Stimulated activated CD8-positive, alpha-beta memory T cell treated with anti-CD3 and anti-CD28 coated beads, Interleukin-4, amount 100 ng/mL, for 1 hour (primary cell): ENCODE measurements at places on chromosomes 2 and 18.

DNA sequence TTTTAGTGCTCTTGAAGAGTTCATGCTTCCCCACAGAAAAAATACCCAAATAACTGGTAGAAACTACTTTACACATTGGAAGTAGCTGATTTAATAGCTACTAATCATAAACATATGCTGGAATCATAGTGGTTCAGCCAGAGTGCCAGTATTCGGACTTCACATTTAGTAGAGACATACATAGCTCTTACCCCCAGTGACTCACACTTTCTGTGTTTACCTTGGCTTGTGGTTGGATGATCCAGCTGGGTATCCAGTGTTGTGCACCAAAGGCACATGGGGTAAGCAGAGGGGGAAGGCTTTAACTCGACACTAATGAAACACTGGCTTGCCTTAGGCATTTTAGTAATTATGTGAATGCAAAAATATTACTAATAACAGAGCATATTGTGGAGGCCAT, 18.1 kb downstream of the ARHGAP28 start:
- DNase-seq = no peak

DNA sequence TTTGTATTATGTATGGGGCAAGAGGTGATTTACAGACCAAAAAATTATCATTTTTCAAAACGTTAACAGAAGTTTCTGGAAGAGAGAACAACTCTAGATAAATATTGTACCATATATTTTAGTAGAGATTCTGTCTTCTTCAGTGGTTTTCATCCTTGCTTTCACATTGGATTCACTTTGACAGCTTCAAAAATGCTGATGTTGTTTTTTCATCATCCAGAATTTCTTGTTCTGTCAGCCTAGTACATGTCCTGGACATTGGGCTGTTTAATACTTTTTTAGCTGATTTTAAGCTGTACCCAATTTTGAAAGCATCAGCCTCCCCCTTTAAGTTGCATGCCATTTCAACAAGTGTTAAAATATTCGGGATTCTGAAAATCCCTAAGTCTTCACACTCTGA, 711.3 kb upstream of the LRATD1 start:
- DNase-seq = no peak

- no peak for DNase-seq
These were observed 1166.3 kb upstream of the ACVR2A start for GRCh38 chr2:146678516-146678915.

DNA sequence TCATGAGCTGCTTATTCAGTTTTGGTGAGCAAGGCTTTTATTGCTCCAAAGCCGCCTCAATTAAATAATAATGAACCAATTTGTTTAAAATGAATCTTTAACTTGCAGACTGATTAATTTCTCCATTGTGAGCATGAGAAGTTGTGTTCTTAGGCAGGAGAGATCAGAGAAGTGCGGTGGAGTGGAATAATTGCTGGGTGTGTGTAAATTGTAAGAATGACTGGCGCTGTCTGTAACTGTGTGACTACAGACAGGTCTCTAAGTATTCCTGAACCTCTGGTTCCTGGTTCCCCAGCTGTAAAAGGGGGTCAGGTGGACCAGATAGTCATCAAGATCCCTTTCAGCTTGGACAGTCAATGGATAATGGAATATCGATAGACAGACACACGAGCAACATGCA, 98.0 kb upstream of the EFEMP1 start:
- no peak for DNase-seq

GRCh38 chr18:13522861-13523660, 203.3 kb downstream of the FAM210A start:
- DNase-seq = no peak
